Renal pelvis (tissue), 12 donors: ENCODE measurements at places on chromosomes 13 and 19.

- no peak for DNase-seq
These were observed 3.2 kb downstream of the NCLN start for GRCh38 chr19:3188627-3189596.

- DNase-seq: peak; percentile 83
These were observed 4.6 kb upstream of the SIGLEC10 start for GRCh38 chr19:51422053-51422448.

- DNase-seq: no peak
These were observed 10.3 kb downstream of the IER2 start for GRCh38 chr19:13160557-13160956.

DNA sequence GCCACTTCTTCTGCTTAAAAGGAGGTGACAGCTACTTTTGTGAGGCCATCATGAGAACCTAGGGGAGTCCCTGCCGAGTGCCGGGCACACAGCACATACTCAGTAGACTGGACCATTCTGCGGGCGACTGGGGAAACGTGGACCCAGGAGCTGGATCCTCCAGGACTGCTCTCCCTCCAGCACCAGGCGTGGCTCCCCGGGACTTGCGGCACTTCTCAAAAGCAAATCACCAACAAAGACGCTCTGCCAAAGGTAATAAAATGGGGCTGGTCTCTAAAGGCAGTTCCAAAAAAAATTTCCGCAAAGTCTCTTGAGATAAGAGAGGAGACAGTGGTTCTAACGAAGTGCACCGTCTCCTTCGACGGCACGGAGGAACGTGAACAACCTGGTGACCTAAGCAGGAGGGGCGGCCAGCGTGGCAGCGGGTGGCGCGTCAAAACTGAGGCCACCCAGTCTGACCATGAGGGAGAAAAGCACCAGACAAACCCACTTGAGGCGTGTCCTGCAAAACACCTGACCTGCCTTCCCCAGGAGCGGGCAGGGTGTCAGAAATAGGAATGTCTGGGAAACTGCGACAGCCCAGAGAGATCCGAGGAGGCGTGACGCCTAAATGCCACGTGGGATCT, 1.4 kb upstream of the TMPRSS9 start:
- no peak for DNase-seq

DNA sequence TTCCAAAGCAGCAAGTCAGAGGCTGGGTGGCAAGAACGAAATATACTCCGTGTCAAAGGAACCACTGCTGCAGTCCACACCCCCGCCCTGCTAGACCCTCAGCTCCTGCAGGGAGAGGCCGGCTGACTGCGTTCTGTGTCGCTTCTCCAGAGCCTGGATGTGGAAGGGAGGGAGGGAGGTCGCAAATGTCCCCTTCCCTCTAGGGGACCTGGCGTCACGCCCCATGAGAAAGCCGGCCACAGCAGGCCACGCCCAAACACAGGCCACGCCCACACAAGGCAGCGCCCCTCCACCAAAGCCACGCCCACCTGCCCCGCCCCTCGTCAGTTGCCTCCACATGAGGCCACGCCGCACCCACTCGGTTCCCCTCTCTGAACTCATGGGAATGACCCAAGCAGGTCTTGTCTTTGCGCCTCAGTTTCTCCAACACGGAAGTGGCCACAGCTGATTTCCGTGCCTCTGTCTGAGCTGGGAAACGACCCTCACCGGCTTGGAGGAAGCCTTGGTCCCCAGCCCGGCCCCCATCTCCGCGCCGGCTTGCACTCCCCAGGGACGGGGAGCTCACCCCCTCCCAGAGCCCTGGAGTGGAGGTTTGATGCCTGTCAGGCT, 38.4 kb upstream of the TCF3 start:
- no peak for DNase-seq
